ENCODE measurements at places on chromosomes 16 and 17. TPM values are rescaled to one million over a fixed set of nuclear protein-coding genes. Genes with fewer than 3 reads are reported as not detected.

The LMF1 gene
- 7.0 TPM for total RNA-seq

The CLEC10A gene
- not detected for total RNA-seq

The AMDHD2 gene
- 15.9 TPM for total RNA-seq

The C17orf107 gene
- 0.26 TPM for total RNA-seq

The ADORA2B gene
- 10.7 TPM for total RNA-seq

Data from A549 treated with AZD2906 at 1 μM for 4 hours (cell line).